Frontal cortex (tissue), 4 donors: ENCODE measurements at places on chromosomes 1 and 21.
A peak's percentile ranks its signal among the peaks of the same experiment; 100 is the strongest.

DNA sequence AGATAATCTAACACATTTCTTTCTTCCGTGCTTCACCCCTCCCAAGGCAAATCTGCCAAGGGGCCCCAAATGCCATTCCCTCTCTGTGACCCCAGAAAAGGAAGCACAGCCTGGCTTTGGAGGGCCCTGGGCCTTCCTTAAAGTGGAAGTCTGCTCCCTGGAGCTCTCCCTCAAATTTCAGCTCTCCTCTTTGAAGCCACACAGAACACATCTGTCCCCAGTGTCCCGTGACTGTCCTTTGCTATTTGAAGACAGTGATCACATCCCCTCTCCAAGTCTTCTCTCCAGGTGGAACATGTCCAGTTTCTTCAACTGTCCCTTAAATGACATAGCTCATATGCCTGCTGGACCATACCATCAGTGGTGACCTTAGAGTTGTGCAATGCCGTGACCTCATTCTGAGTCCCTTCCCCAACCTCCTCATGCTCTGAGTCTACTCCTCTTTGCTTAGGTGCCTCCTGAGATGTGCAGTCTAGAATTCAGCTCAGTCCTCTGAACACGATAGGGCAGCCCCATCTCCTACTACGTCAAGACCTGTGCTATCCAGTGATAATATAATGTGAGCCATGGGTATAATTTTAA lies 18.4 kb upstream of the FOXO6 start:
- no peak for DNase-seq

- no peak for DNase-seq
Measured at GRCh38 chr1:186536273-186536890, 75.5 kb upstream of the PDC start.

- DNase-seq: no peak
Measured at GRCh38 chr1:43997295-43997999, 6.0 kb downstream of the CCDC24 start.

DNA sequence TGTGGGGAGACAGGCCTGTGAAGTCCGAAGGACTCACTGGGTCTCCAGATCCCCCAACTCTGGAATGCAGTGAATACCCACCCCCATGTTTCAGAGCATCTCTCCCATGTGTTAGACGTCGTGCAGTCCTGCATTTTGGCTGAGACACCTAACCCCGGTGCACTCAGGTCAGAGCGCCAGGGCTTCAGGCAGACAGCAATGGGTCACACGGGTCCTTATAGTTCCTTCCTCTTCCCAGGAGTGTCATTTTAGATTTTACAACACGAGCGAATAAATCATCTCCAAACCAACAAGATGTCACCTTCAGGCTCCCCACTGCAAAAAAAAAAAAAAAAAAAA lies 5.1 kb downstream of the PRRX1 start:
- DNase-seq: no peak

- DNase-seq: no peak
Measured at GRCh38 chr1:226674892-226675714, 64.0 kb downstream of the ITPKB start.

DNA sequence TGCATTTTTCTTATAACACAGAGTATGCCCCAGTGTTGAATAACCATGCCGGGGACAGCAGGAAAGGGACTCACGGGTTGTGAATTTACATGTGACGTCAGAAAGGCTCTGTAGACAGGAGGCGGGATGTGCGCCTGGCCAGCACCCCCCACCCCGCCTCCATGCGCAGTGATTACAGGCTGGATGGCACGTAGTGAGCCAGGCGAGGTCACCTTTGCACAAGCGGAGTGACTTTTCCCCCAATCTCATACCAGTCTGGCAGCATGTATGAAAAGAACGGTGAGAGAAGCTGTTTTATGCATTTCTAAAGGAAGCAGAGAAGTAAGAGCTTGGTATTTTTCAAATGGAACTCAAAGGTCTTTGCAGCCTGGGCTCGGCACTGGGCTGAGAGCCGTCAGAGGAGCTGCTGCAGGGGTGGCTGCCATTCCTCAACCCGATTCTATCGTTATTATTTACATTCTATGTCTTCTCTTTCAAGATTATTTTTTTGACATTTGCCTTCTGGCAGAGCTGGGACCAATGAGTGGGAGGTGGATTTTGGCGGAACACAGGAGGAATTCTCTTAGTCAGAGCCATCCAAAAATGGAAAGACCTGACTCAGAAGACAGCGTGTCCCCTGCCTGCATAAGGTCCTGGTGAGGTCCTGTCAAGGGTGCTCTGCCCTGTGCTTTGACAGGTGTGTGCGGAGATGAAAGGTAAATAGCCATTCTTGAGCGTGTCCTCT lies 115.6 kb upstream of the SLC45A1 start:
- DNase-seq: peak; percentile 53

DNA sequence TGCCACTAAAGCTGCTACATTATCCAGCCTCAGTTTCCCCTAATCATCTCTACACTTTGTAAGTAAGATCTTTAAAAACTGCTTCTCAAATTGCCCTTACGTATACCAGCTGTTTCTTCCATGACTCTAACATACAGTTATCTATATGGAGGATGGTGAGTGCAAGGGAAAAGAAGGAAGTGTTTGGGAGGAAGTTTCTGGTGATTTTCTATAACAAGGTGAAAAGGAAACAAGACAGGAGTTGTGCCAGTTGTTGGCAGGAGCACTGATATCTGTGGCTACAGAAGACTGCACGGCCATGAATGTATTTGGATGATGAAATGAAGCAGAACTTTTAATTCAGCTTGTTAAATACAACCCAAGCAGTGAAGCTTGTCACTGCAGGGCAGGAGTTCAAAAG lies 32.3 kb upstream of the NHLH2 start:
- DNase-seq: no peak

DNA sequence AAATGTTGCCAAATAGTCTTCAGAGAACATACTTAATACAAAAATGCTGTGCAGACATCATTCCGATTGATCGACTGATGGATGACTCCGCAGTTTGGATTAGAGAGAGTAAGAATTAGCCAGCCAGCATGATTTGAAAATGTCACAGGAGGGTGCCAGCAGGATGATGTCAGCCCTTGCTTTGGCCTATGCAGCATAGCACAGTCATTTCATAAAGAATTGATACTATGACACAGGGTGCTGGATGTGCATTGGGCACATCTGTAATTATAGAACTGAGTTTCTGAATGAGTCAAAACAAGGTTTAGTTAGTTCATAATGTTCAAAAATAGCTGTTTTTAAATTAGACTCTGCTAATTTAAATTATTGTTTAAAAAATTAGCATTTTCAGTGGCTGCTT lies 21.6 kb upstream of the TRAF5 start:
- no peak for DNase-seq

- DNase-seq: no peak
Measured at GRCh38 chr1:1900883-1901640, 10.2 kb upstream of the GNB1 start.

- DNase-seq: no peak
Measured at GRCh38 chr1:232047473-232047872, 420.9 kb downstream of the DISC1 start.

DNA sequence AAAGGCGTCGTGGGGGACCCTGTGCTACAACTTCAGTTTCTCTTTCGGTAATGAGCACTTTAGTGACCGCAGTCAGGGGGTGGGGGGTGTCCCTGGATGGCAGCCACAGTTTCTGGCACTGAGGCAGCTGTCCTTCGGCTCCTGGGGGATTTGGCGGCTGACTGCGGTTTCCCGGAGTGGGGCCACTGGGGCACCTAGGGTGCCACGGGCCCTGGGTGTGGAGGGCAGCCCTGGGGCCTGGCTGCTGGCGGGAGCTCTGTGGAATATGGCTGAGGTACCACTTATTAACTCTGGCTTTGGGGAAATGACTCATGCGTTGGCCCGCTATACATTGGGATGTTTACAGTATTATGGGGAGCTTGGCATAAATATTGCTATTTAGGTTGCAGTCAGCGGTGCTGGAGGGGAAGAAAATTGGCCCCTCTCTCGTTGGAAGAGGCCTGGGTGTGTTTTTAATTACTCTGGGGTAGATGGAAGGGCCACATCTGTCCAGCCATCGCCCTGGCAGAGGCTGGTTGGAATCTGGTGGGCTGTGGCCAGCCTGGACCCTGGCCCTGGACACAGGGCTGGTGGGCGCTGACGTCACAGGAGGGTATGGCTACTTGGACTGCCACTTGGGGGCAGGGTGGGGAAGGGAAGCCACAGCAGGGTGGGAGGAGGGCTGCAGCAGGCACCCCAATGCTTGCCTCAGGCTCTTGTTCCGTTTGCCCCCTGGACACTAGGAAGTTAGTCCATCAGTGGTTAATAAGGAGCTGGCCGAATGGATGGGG lies 2.0 kb downstream of the EPHB2 start:
- DNase-seq: peak; percentile 31

DNA sequence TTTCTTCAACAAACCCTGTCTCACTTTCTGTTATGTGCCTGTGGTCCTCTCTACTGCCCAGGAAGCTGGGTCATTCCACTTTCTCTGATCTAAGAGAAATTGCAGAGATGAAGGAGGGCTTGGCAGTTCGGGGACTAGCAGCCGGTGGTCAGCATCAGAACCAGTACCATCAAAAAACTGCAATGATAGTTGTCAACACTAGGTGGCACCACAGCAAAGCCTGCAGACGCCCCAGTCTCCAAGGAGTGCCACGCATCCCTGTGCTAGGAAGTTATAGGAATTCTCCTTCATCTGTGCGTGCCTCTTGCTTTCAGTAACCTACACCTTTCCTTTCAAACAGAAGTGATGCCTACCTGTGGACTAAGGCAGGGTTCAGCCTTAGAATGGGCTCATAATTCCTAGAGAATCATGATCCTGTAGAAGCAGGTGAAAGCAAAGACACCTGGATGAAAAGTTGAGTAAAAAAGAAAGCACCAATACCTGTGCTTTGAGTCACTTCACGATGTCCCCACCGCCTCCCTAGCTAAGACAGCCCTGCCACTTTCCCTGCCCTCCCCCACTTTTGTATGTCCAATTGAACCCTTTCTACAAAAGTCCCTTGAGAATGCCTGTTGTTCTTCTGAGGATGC lies 129.2 kb downstream of the ADAMTS1 start:
- peak; percentile 30 for DNase-seq

DNA sequence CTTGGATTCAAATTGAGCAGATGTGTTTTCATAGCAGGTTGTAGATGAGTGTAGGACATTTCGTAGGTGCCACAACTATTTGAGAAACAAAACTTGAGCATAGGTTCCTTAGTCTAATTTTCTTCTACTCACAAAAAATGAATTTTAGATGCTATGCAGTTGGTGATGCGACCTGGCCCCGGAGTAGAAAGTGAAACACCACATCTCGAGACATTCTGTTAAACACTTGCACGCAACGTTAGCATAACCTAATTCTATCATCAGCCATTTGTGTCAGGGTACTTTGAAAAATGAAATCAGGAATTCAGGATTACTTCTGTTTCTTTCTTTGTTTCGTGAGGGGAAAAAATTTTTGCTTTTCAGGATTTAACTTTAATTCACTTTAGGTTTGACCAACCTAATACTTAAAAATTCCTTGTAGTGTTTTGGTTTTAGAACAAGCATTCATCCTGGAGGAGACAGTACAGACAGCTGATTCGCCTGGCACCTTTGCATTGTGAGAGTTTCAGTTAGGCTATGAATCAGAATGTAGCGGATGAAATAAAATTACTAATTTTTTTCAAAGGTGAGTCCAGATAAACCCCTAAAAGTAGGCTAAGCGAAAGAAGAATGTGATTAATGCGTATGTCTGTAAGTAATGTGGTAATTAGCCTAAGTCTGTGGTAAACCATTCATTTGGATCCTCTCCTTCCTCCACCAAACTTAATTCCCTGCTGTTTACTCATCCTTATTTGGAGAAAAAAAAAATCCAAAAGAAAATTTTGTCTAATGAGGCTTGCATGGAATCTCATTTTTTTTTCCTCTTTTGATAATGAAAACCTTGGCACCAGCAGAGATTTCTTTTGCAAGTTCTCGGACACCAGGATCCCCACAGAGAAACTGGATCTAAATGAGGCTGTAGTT lies 44.9 kb downstream of the MAP3K21 start:
- DNase-seq: no peak

GRCh38 chr1:113517983-113518382 lies 127.7 kb downstream of the MAGI3 start:
- DNase-seq: no peak

DNA sequence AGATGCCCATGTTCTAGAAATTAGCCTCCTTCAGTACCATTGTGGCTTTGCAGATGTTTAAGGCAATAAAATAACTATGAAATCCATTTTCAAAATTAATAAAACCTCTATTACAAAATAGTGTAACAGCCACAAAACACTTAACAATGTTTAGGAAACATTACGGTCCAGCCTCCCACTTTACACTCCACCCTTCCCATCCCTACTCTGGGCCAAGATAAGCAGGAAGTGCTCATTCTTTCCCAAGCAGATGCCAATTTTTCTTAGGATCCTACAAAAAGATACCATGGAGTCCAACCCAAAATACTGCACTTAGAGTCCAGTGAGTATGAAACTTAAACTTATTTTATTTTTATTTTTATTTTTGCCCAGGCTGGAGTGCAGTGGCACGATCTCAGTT lies 150.8 kb downstream of the NR5A2 start:
- no peak for DNase-seq

DNA sequence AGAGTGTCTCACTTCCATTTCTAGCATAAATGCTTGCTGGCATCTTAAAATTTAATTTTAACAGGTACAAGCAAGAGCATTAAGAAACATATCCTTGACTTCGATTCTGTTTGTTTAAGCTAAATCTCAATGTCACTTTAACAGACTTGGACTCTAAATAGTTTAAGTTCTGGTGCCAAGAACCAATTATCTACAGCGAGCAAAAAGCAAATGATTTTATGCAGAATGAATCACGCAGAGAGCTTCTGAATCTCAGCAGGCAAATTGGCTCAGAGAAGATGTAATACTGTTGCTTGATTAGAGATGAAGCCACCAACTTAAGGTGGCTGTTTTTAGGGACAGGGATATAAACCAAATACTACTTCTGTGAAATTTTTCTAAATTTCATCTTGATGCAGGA lies 117.0 kb upstream of the PLD5 start:
- peak; percentile 8 for DNase-seq

DNA sequence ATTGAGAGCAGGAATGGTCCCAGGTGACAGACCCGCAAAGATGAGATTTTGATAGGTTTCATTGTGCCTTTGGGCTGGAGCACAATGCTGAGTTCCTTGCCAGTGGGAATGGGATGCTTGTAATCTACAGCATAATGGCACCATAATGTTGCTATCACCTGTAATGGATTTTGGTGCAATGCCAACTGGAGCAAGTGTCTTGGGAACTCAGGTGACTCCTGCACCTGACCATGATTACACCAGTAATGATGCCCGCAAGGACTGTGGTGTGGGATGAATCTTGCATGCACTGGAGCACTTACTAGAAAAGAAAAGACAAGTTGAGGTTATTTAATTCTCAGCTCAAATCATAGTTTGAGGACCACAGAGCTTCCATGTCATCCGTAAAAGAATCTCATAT lies 96.7 kb downstream of the PTPRU start:
- no peak for DNase-seq

- DNase-seq: no peak
Measured at GRCh38 chr1:207831517-207832327, 79.2 kb downstream of the CD34 start.

GRCh38 chr1:116111524-116112021 lies 374 bp downstream of the MAB21L3 start:
- DNase-seq: no peak

GRCh38 chr1:8856689-8857412 lies 21.6 kb downstream of the ENO1 start:
- DNase-seq: no peak

GRCh38 chr21:35635261-35635660 lies 425.1 kb downstream of the SETD4 start:
- DNase-seq: no peak

GRCh38 chr1:28510970-28511440 lies 5.2 kb downstream of the RCC1 start:
- DNase-seq: no peak

- no peak for DNase-seq
Measured at GRCh38 chr1:196372896-196373536, 235.2 kb downstream of the KCNT2 start.

- DNase-seq: peak; percentile 65
Measured at GRCh38 chr1:39799770-39800470, 11.3 kb upstream of the BMP8B start.
